NCI-H187 treated with DMSO at 0.1 percent for 48 hours (cell line): ENCODE measurements at places on chromosomes 12 and 14.

DNA sequence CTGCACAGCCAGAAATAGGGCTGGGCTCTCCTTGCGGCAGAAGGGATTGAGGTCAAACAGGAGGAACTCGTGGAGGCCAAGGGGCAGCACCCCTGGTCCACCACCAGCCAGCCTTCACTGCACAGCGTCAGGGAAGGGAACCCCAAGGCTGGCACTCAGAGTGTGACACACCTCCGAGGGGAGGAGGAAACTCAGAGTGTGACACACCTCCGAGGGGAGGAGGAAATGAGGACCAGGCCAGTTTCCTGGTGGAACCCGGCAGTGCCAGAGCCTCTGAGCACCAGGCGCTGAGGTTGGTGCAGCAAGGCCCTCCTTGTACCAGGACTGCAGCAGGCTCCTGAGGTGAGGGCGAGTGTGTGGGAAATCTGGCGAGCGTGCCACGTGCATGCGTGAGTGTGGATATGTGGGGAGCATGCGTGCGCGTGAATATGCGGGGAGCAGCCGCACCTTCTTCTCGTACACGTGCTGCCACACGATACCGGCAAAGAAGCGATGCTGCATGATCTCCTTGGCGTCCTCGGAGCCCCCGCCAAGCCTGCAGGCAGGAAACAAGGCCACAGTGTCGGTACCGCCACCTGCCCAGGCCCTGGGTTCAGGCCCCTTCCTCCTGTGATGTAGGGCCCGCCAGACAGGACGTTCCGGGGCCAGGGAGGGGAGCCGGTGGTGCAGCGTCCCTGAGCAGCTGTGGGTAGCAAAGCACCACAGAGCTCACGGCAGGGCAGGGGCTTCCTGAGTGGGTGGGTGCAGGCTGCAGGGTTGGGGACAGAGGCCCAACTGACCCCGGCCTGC is 19.2 kb downstream of the SIVA1 start:
- DNase-seq = no peak

DNA sequence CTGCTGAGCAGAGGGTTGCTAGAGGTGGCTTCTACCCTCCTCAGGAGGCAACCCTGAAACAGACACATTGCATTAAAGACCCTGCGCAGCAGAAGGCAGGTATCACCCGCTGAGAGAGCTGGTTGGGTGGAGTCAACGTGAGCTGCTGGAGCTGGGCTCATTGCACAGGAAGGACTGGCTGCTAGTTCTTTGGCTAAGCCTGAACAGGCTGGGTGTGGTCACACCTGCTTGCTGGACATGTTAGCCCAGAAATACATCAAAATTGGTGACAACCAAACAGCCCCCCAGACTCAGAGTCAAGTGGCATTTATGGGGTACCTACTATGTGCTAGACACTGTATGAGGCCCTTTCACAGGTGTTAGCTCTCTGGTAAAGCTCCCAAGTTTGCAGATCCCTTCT is 33.8 kb upstream of the IRF2BPL start:
- no peak for DNase-seq

GRCh38 chr12:94110258-94110657 is 38.1 kb upstream of the PLXNC1 start:
- no peak for DNase-seq

DNA sequence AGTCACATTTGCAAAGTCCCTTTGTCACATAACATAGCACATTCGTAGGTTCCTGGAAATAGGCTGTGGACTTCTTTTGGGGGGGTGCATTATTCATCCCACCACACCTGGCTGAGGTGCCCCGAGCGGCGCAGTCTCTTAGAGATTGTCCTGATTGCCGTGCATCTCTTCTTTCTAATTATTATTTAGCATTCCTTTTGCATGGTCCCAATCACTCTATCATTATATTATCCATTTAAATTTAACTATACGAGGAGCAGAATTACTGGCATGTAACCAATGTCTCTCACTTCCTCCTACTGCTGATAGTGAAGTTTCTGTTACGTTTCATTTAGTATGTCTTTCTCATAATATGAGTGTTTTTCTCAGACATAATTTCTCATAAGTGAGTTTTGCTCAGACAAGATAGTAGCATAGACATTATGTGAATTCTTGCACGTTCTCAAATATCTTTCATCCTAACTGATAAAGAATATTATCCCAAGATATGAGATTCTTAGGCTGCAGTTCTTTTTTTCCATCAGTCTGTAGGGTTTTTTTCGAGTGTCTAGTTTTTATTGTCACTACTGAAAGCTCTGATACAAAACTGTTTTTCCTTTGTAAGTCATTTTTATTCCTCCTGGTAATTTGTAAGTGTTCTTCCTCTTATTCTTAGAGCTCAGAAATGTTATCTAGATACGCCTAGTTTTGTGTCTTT is 444.3 kb downstream of the NELL2 start:
- no peak for DNase-seq

- no peak for DNase-seq
Measured at GRCh38 chr14:67917006-67917405, 97.4 kb downstream of the RAD51B start.

DNA sequence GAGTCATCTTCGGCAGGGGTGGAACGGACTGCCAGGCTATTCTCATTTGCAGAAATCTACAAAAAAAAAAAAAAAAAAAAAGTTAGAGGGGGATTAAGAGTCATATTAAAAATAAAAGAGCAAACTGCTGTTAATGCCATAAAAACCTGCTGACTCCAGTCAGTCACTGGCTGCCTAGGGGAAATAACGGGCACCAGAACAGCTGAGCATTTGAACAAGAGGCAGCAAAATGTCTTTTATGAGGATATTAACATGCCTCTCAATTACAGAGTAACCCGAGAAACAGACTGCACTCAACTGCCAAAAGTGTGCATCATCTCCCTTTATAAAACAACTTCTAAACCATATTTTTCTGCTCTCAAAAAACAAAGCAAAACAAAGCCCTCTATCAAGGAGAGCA is 28.7 kb upstream of the CERS5 start:
- no peak for DNase-seq

GRCh38 chr12:28235015-28235414 is 44.8 kb downstream of the CCDC91 start:
- DNase-seq = no peak

- DNase-seq = no peak
Measured at GRCh38 chr14:55654243-55654642, 74.2 kb downstream of the KTN1 start.
